ENCODE measurements at places on chromosomes 1 and 21.

GRCh38 chr1:94296018-94296417, 58.6 kb upstream of the ARHGAP29 start:
- DNase-seq = no peak

DNA sequence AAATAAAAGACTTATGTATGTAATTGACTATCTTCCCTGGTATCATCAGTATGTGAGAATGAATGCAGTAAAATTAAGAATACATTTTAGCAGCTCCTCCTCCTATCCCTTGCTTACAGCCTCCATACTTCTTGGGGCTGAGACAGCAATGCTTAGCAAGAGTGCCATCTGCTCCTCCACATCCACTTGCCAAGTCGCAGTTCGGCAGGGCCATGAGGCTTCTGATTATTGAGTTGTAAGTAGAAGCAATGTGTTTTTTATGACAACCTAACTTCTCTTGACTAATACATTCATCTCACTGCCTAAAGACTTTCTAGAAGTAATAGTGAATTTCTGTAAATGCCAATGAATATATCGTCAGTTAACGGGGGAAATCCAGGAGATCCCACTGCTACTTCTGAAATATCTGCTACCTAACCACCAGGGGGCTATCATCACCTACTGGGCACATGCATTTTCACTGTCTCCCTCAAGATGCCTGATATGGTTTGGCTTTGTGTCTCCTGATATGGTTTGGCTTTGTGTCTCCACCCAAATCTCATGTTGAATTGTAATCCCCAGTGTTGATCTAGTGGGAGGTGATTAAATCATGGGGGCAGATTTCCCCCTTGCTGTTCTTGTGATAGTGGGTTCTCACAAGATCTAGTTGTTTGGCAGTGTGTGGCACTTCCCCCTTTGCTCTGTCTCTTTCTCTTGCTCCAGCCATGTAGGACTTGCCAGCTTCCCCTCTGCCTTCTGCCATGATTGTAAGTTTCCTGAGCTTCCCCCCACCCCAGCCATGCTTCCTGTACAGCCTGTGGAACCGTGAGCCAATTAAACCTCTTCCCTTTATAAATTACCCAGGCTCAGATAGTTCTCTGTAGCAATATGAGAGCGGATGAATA, 59.6 kb downstream of the EXTL2 start:
- DNase-seq = no peak

- DNase-seq = no peak
Observed at GRCh38 chr1:43293896-43294760, 6.7 kb upstream of the TIE1 start.

DNA sequence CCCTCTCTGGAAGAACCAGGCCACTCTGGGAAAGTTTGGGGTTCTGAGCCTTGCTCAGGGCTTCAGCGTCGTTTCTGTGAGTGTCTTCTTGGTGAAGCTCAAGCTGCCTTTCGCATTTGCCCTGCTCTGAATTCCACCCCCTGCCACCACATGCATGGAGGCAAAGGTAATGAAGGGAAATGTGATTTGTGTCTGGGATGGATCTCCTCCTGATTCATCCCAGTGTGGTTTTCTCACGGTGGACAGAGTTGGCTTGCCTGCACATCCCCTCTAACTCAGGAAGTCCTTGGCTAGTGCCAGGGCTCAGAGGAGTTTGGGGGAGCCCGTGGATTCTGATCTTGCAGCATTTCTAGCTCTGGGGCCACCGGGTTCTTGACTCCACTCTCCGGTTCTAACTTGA, 173.6 kb upstream of the RAB4A start:
- no peak for DNase-seq

DNA sequence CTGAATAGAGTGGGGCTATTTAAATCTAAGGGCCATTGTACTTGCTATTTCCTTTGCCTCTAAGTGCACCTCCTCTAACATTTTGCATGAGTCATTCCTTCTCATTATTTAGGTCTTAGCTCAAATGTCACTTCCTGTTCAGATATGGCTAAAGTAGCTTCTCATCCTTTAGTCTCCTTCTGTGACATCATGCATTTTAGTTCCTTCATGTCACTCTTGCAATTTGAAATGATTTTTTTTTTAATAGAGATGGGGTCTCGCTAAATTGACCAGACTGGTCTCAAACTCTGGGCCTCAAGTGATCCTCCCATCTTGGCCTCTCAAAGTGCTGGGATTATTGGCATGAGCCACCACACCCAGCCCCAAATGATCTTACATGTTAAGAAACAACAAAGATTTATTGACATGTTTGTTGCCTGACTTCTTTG, 6.6 kb downstream of the TBX19 start:
- DNase-seq = no peak

- DNase-seq = no peak
Observed at GRCh38 chr1:85280636-85281035, 4.2 kb upstream of the BCL10 start.

DNA sequence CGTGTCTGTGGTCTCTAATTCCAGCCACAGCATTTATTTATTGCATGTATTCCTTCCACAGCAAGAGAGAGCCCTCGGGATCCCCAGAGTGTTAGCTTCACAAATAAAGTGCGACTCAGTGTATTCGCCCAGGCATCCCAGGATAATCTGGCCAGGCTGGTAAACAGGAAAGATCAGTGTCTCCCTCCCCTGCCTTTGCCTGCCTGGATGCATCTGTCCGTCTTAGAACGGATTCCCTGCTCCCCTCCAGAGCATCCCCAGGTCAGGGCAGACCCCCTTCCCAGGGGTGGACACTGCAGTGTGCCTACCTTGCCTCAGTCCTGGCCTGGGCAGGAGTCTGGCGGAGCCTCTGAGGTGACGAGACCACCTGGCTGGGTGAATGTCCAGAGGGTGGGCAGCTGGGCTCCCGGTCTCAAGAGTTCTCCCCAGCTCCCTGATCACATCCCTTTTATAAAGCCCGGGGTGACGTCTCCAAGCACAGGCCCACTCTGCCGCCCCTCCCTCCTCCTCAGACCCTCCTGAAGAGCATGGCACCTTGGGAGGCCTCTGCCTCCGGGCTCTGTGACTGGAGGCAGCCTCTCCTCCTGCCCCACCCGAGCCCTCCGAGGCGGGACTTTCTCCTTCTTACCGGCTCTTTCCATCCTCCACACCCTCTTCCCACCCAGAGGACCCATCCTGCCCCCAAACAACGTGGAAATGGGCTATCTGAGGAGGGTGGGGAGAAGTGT, at the start of gene KISS1:
Gene KISS1 (minus strand): TSS at position 424 of the 728 bp plus-strand sequence. CDS start 3,615 bp downstream, outside the sequence.
- no peak for DNase-seq

GRCh38 chr1:111441573-111442192, 7.4 kb downstream of the WDR77 start:
- DNase-seq = peak; percentile 56

DNA sequence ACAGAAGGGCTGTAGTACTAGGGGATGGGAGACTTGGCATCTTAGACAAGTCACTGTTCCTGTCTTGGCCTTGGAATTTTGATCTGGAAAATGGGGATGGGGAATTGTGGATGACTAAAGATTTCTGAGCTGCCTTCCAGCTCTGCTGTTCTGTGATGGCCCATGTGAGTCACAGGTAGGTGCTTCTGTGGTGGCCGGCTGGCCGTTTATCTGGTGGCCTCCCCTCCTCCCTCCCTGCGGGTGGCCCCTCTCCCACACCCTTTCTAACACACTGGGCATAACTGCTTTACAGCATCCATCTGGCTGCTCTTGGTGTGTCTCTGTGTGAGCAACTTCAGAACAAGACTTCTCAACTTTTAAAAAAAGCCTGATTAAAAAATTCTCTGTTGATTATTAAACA, 35.9 kb downstream of the KCNA2 start:
- DNase-seq = no peak

DNA sequence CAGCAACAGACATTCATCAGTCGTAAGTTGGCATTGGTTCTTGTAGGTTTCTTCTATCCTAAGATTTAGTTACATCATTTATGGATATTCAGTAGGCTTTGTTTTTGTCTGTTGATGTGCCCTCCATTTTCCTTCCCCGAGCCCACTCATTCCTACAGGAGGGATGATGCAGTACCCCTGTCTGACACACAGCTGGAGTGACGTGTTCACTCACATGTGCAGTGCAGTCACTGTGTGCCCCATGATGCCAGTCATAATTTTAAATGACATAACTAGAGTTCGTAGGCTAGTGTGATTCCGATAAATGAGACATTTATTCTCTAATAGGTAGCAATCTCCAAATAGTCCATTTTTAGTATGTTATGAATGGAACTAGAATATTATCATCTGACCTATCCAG, 438.4 kb downstream of the DSCAM start:
- DNase-seq = no peak

GRCh38 chr1:188499690-188500089, 1670.9 kb downstream of the PLA2G4A start:
- no peak for DNase-seq

GRCh38 chr1:155574077-155574476, 11.5 kb upstream of the ASH1L start:
- no peak for DNase-seq

- peak; percentile 57 for DNase-seq
Observed at GRCh38 chr1:39575191-39576015, 1.2 kb downstream of the PABPC4 start.

DNA sequence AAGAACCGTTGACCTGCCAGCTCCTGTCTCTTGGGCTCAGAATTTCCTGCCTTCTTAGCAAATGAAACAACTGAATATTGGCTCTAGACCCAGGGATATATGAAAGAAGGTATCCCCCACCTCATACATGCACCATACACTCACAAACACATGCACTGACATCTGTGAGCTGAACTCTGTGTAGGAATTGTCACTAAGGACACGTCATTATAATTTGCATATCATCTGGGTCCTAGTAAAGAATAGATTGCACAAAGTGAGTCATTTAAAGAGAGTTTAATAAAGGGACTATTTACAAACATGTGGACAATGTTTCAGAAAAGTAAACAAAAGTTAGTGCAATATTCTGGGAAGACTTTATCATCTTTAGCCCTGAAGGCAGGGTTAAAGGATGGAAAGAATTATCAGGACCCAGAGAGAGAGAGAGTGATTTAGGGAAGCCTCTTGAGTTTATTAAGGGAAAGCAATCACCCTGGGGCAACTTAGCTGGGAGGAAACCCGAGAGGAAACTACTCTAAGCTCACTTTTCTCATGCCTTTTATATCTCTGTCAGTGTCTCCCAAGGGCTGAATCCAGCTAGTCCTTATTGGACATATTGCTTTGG, 74.1 kb upstream of the PLA2G4A start:
- no peak for DNase-seq

DNA sequence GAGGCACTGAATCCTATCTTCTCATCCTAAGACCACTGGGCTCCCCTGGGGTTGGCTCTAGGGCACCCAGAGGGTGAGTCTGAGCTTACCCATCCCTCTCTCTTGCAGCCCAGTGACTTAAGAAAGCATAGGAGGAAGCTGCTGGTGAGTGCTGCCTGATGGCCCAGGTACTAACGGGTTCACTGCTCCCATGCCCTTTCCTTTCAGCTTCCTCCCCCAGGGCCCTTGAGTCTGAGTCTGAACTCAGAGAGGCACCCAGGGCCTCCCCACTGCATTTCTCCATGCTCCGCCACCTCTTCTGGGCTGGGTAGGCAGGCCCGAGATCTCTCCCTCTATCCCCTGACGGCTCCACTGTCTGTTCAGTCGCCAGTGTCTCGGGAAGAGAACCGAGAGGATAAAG, 29.7 kb downstream of the PPFIA4 start:
- no peak for DNase-seq

DNA sequence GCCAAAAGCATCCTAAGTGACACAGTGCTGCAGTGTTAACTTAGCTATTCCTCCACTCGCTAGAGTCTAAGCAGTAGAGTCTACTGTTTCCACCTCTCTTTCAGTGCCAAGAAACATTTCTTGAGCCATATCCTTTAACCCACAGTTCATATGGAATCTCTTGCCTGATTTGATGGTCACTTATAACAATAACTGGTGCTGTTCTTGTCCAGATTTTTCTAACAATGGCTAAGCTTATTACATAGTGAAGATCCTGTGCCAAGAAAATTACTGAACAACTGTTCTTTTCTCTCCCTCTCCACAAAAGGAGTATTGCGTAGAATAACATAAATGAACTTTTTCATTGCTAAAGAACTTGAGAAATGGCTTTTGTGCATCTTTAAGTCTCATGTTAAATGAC, 121.3 kb downstream of the CDC7 start:
- no peak for DNase-seq

DNA sequence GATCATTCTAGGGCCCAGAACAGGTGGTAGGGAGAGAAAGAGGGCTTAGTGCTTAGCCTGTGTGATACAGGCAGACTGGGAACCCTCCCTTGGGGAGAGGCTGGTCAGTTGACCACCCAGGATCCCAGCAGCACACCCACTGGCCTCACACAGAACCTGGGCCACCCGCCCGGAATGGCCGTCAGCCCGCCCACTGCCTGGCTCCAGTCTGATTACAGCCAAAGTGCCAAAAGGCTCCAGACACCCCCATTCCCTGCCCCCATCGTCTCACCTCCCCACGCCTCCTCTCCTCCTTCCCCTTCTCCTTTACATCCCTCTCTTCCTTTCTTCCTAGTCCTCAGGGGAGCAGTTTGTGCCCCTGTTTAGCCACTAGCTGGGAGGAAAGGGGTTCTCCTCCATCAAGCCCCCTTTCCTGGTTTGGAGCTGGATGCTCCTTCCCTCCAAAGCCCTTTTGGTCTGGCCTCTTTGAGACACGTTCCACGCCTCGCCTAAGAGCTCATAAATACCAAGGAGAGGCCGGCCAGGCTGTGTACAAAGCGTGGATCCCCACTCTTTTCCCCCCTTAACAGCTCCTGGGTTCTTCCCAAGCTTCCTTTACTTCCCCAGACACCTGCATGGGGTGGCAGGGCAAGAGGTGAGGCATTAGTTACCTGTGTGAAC, 4.6 kb upstream of the WNT2B start:
- no peak for DNase-seq

DNA sequence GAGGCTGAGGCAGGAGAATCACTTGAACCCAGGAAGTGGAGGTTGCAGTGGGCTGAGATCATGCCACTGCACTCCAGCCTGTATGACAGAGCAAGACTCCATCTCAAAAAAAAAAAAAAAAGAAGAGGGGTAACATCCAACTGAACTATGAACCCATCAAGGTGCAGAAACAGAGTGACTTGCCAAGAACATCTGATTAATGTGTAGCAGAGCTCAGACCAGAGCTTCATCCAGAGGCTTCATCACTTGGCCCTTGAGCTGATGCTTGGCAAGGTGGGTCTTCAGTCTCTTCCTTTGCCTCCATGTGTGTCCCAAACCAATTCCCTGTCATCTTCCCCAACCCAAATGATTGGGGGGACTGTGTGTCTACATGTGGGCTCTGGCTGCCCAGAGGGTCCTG, 32.6 kb downstream of the HSD3B1 start:
- DNase-seq = no peak

DNA sequence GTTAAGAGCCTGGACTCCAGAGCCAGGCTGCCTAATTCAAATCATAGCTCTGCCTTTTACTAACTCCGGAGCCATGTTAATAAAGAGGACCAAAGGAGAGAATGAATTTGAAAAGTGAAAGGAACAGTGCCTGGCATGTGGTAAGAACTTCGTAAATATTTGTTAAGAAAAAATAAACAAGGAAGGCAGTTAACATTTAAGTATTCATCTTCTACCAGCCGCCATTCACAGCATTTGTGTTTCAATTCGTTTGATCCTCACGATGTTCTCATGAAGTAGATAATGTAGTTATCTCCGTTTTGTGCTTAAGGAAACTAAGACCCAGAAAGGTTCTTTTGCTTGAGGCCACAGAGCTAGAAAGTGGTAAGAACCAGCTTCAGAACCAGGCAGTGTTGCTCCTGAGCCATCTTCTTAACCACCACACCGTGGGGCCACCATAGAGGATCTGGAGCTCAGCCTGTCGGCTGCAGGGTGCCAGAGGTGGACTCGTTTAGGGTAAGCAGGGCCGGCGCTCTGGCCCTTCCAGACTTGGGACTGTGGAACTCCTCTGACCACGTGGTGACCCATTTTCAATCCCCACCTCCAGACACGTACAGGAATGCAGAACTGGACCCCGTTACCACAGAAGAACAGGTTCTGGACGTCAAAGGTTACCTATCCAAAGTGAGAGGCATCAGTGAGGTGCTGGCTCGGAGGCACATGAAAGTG, 11.9 kb downstream of the MFN2 start:
- DNase-seq = no peak

Measured in liver (tissue), 10 donors.